ENCODE measurements at places on chromosomes 4 and X. TPM values are rescaled to one million over a fixed set of nuclear protein-coding genes. Genes with fewer than 3 reads are reported as not detected.

The FMR1NB gene
- not detected for total RNA-seq

The TMEM144 gene
- total RNA-seq, result 9.1 TPM

DNA sequence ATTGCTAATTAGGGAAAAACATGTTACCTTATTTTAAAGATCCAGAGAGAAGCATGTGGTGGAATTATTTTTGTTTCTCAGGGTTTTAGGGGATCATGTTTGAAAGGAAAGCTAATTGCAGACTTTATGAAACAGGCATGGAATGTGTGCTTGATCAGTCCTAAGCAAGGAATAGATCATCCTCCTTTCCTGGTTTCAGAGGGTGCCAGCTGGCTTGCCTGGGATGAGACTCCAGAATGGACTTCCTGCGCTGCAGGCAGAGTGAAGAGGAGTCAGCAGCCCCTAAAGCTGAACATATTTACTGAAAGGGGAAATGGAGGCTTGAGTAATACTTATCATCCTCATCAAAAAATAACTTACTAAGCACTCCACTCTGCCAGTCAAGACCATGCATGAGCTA is 13.3 kb downstream of the FGF5 start:
- no peaks in the 10 kb centered on the region for H3K36me3 ChIP-seq
- H3K4me3 ChIP-seq, result no peak overlapping the region
- H3K27ac ChIP-seq, result no peak overlapping the region
- no peaks in the 10 kb centered on the region for H3K4me1 ChIP-seq
- DNase-seq, result no peak
- no peaks in the 10 kb centered on the region for H3K27me3 ChIP-seq

- no peaks in the 10 kb centered on the region for H3K27me3 ChIP-seq
- H3K4me3 ChIP-seq, result no peak overlapping the region
- no peak for DNase-seq
- H3K36me3 ChIP-seq, result no peaks in the 10 kb centered on the region
Measured at GRCh38 chr4:24831637-24832036, 36.3 kb downstream of the SOD3 start.

GRCh38 chrX:30875957-30876356 is 13.1 kb downstream of the TAB3 start:
- H3K36me3 ChIP-seq, result peaks cover 2% of the 10 kb centered on the region
- H3K27ac ChIP-seq, result no peak overlapping the region
- no peak for DNase-seq
- no peaks in the 10 kb centered on the region for H3K4me1 ChIP-seq
- H3K4me3 ChIP-seq, result no peak overlapping the region

DNA sequence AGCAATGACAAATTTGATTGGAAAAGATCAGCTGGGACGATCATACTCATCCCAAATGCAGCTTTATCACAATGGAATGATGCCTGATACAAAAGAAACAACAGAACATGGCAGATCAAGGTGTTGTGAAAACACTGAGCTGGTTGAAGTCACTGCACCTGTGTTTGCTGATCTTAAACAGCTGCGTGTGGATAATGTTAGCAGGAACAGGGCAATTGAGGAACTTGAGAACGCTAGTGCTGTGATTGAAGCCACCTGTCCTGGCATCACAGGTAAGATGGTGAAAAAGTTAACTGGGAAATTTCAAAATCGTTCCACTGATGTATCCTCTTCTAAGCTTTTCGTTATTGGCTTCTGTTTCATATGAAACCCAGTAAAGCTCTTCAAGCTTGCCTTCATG is 27.4 kb upstream of the SOD3 start:
- no peaks in the 10 kb centered on the region for H3K27me3 ChIP-seq
- H3K4me1 ChIP-seq, result no peaks in the 10 kb centered on the region
- no peak overlapping the region for H3K27ac ChIP-seq
- no peaks in the 10 kb centered on the region for H3K36me3 ChIP-seq

DNA sequence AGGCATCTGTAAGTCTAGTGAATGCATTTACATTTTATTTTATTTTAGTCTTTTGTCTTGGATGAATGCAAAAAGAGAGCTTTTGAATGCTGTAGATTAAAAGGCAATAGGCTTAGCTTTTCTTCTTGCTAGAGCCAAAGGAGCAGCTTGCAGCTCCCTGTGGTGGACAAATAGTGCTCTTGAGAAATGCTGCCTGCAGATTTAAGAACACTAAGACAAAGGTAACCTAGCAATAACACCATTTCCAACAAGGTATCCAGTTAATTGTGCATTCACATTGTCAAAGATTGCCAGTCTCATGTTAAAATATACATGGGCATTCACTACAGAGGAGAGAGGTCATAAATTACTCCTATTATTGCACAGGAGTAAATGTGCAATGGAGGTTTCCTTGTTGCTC is 859.2 kb upstream of the PRKX start:
- H3K4me3 ChIP-seq, result no peak overlapping the region
- no peak for DNase-seq
- no peak overlapping the region for H3K27ac ChIP-seq
- no peaks in the 10 kb centered on the region for H3K36me3 ChIP-seq
- H3K27me3 ChIP-seq, result no peaks in the 10 kb centered on the region

DNA sequence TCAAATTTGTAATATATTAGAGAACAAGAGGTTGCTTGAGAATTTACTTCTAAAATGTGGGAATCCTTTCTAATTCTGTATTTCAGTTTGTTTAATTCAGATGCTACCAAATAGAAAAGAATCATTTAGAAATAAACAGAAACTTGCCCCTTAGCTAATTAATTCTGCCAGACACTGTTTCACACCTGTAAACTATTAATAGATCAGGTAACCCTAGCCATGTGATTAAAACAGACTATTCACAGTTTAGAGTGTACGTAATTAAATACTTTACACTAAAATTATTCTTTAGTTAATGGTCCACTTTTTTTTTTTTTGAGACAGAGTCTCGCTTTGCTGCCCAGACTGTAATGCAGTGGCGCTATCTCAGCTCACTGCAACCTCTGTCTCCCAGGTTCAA is 124.0 kb downstream of the PTPN13 start:
- H3K27me3 ChIP-seq, result no peaks in the 10 kb centered on the region
- no peak overlapping the region for H3K27ac ChIP-seq
- no peak for DNase-seq
- no peaks in the 10 kb centered on the region for H3K4me1 ChIP-seq
- H3K36me3 ChIP-seq, result no peaks in the 10 kb centered on the region

- no peak overlapping the region for H3K4me3 ChIP-seq
- H3K27me3 ChIP-seq, result no peaks in the 10 kb centered on the region
- no peak for DNase-seq
- no peaks in the 10 kb centered on the region for H3K36me3 ChIP-seq
- H3K4me1 ChIP-seq, result no peaks in the 10 kb centered on the region
- no peak overlapping the region for H3K27ac ChIP-seq
Measured at GRCh38 chr4:114717432-114717831, 118.8 kb downstream of the UGT8 start.

DNA sequence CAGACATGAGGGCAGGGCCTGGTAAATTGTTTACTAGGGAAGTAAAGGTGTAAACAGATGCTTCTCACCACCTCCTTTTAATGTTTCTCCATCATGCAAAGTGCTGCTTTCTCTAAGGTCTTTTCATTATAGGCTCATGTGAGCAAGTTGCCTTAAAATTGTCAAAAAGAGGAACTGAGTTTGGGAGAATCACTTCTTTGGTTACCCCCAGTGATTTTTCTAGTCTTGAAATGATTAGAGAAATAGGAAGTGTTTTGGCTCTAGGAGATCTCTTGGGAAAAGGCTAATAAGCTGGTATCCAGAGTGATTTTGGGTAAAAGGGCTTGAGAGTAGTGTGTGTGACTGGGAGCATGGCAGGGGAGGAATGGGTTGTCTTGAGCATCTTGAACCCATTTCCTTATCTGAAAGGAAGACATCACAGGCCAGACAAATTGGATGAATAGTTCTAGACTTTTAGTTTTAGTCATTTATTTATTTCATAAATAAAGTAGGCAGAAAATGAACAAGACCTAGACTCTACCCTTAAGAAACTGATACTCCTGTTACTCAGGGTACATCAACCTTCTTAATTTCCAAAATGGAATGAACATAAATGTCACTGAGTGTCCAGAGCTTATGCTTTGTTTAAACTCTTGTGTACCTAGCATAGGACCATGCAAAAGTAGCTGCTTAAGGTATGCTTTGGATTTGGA is 14.2 kb downstream of the GRPR start:
- no peak overlapping the region for H3K27ac ChIP-seq
- no peak for DNase-seq
- no peaks in the 10 kb centered on the region for H3K36me3 ChIP-seq
- no peaks in the 10 kb centered on the region for H3K4me1 ChIP-seq
- H3K4me3 ChIP-seq, result no peak overlapping the region
- peaks cover 16% of the 10 kb centered on the region for H3K27me3 ChIP-seq

All from spleen (tissue), 13 donors.